ENCODE measurements at places on chromosomes 1 and 21.

DNA sequence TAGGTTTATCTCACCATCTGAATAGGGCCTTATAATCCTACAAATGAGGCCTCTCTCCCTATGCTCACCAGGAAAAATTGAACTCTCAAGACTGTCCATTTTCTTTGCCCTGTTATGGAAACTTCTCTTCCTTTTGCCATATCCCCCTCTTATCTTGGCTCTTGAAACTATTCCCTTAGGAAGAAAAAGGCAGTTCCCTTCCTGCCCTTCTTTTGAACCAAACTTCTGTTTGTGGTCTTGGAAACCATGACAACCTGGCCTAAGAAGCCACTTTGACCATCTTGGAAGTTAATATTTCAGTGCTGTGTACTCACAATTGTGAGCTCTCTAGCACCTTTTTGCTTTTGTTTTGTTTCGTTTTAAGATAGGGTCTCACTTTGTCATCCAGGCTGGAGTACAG lies 40.0 kb downstream of the ATP2B4 start:
- DNase-seq: no peak

GRCh38 chr1:183416850-183417771 lies 1.1 kb downstream of the NMNAT2 start:
- DNase-seq: peak; percentile 53

GRCh38 chr1:212291505-212292134 lies 6.4 kb downstream of the PPP2R5A start:
- DNase-seq: peak; percentile 64

DNA sequence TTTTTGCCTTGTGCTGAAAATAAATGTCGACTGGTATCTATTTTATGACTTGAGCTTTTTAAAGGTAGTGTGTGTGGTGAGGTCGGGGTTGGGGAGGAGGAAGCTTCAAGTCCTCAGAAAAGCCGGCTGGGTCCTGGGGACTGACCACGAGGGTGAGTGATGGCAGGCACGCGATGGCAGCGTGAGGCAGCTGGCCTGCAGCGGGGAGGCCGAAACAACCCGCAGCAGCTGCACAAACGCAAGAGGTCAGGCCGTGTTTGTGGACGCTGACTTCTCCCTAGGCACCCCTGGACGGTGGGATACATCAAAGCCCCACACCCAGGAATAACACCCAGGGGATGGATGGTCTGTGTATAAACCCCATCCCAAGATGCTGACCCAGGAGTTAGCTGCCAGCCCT lies 51.4 kb downstream of the ZBTB18 start:
- no peak for DNase-seq

- DNase-seq: peak; percentile 95
Observed at GRCh38 chr1:54581621-54582035, 33.6 kb downstream of the ACOT11 start.

DNA sequence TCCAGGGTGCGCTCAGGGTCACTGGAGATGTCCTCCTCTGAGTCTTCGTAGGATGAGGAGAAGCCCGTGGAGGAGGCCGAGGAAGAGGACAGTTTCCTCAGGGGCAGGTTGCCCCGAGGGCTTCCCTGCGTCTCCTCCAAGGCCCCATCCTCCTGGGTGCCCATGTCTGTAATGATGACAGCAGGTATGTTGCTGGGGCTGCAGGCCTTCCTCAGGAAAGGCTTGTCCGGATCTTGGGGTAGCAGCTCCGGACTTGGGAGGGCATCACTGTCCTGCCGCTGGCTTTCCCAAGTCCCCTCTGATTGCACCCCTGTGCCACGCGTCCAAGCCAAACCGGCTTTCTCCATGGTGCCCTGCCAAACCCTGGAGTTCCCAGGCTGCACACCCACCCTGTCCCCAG lies 3.5 kb downstream of the ITPKB start:
- no peak for DNase-seq

- DNase-seq: no peak
Observed at GRCh38 chr1:233722212-233722979, 108.5 kb downstream of the KCNK1 start.

DNA sequence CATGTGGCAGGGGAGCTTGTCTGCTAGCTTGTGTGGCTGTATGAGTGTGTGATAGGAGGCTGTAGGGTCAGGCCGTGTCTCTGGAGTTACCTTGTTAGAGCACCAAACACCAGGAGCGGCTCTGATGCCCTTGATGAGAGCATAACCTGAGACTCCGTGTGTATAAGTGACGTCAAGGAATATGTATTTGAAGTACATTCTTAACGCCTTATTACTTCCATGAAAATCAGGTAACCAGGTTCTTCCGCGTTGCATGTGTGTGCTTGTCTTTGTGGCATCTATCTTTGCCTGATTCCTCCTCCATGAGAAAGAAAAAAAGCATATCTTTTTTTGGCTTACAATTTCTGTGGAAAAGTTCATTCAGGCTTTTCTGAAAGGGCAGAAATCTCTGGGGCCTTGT lies 4.6 kb downstream of the OLFML3 start:
- no peak for DNase-seq

DNA sequence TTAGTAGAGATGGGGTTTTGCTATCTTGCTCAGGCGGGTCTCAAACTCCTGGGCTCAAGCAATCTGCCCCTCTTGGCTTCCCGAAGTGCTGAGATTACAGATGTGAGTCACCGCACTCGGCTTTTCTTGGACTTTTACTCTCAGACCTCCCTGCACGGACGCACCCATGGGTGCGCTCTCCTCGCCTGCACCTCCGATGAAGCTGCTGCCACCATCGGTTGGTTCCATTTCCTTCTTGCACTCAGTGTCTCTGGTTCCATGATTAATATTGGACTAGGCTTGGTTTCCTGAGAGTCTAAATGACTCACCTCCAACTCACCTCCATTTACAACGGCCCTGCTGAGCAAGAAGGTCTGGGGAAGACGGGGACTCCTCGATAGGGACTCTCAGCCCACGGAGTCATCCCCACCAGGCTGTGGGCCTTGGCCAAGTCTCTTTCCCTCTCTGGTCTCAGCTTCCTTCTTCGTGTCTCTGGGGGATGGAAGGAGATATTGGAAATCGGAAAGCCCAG lies 6.7 kb upstream of the TNFRSF8 start:
- DNase-seq: no peak

Data from NCI-H446 treated with DMSO at 0.1 percent for 48 hours (cell line).